ENCODE measurements at places on chromosomes 13 and 19.

- no peak for DNase-seq
Measured at GRCh38 chr19:39385629-39386411, 5.1 kb downstream of the PAF1 start.

- peak; percentile 50 for DNase-seq
Measured at GRCh38 chr13:40109351-40109844, 453.9 kb downstream of the COG6 start.

DNA sequence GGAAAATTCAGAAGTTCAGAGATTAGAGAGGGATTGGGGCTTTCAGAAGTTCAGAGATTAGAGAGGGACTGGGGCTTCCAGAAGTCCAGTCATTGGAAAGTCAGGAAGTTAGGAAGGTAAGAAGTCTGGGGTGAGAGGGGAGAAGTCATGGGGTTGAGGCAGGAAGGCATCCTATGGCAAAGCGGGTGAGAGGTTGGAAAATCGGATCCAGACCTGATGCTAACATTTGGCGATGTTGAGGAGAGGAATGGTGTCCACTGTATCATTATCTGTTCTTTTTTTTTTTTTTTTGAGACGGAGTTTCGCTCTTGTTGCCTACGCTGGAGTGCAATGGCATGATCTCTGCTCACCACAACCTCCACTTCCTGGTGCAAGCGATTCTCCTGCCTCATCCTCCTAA, 11.1 kb downstream of the SYT3 start:
- no peak for DNase-seq

- DNase-seq = peak; percentile 94
Measured at GRCh38 chr13:80083853-80084676, 256.9 kb downstream of the SPRY2 start.

- DNase-seq = no peak
Measured at GRCh38 chr13:108786456-108787200, 157.2 kb downstream of the MYO16 start.

Measured in adipocyte (in vitro differentiated cells).